ENCODE measurements at places on chromosomes 3 and 15.

DNA sequence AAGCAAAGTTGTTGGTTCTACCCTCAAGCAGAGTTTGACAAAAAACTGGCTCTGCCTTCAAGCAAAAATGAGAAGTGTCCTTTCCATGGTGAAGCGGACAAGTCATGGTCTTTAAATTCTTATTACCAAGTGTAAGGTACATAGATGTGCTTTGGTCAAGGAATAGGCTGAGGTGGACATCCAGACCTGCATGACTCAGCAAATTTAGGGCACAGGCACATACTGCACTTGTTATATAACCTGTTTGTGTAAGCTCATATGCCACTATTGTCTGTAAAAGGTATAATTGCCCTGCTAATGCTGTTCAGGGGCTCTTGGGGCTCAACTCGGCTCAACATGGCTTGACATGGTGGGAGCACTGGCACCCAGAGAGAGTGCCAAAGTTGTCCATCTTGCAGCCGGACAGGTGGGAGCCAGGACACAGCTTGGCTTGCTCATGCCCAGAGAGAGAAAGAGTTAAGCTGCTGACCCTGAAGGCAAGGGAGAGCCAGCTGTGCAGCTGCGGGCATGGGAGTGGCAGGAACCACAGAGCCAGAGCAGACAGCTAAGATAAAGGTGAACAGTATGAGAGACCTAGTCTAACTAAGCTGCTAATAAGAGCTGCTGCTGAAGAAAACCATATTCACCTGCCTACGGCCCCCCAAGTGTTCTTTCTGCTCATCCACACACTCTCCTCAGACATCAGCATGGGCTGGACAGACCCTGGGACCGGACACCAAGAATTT is 17.7 kb downstream of the MCCC1 start:
- DNase-seq, result no peak

DNA sequence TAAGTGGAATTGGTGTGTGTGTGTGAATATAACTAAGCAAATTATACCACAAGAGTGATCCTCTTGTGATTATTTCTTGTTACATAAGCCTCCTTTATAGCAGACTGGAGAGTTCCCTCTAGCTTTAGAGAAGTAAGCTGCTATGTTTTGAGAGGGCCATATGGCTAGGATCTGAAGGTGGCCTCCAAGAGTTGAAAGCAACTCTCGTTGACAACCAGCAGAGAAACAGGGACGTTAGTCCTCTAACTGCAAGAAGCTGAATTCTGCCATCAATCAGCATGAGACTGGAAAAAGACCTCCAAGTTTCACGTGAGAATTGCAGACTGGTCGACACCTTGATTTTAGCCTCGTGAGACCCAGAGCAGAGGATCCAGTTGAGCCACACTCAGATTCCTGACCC is 278.5 kb upstream of the ZNF717 start:
- DNase-seq, result no peak

GRCh38 chr3:185935465-185936272 is 2.1 kb downstream of the TRA2B start:
- no peak for DNase-seq

DNA sequence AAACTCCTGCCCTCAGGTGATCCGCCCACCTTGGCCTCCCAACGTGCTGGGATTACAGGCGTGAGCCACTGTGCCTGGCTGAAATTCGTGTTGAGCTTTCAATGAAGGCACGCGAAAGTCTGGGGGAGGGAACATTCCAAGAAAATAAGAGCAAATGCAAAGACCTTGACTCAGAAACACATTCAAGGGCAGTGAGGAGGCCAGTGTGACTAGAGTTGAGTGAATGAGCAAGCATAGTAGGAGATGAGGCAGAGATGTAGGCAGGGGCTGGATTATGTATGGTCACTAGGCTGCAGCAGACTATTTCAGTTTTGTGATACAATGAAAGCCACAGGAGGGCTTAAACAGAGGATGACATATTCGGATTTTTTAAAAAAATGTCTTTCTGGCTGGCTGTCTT is 67.0 kb downstream of the SCN11A start:
- DNase-seq, result no peak

DNA sequence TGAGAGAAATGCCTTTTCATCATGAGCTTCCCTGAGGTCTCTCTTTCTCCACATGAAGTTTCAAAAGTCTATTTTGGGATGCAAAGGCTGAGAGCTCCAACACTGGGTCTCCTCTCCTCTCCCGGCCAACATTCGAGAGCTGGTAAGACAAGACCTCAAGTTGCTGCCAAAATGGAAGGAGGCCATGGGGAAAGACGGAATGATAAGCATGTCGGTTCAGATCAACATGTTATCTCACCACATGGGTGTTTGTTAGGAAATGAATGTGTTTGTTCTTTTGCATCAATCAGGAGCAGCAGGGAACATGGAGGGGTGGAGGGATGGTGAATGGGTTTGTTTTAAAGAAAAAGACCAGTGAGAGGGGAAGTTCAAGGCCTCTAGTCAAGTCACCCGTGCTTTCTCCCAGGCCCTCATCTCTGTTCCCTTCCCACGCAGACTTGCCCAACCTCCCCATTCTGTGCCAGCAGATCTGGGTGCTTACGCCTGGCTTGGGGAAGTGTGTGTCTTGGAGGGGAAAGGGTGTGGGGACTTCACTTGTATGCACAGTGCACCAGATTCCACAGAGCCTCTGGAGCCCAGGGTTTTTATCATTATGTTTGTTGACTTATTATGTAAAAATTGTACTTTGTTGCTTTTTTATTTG is 23.5 kb upstream of the ATP10A start:
- DNase-seq, result no peak

- DNase-seq, result peak; percentile 92
Observed at GRCh38 chr15:94174399-94174802, 57.0 kb upstream of the MCTP2 start.

GRCh38 chr15:55088207-55088606 is 108.5 kb downstream of the RSL24D1 start:
- no peak for DNase-seq

DNA sequence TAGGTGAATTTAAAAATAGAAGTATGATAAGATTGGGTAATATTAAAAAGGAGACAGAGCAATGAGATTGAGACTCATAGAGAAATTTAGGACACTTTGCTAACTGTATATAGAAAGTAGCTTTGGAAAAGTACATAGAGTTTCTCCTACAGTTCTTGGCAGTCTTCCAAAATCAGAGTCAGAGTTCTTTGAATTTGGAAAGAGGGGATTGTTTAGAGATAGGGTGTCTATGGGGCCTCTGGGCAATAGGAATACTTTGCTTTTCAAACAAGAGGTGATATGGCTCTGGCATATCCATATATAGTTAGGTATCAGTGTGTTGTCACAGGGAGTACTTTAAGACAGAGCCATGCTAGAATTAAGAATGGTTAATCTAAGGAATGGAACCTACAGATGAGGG is 477.1 kb upstream of the KCNMB2 start:
- DNase-seq, result no peak

- peak; percentile 75 for DNase-seq
Observed at GRCh38 chr3:12644331-12644937, 19.5 kb downstream of the RAF1 start.

DNA sequence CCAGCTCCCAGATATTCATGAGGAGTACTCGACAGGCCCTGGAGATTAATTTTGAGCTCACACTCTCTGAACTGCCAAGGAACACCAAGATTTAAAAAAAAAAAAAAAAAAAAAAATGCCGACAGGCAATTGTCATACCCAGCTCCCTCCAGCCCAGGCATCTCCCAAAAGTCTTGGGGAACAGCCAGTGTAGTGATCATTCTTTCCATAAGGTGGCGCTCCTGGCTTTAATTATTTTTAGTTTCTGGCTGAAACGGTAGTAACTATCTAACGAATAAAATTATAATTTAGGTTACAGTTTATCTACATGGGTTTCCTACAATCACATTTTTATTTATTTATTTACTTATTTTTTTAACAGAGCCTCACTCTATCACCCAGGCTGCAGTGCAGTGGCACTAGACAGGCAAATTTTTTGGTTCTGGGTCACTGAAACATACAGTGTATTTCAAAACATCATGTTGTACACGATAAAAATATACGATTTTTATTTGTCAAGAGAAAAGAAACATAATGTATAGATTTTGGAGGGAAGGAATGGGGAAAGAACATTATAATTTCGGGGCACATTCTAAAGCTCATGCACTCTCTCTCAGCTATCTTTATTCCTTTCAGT is 157.3 kb downstream of the ADAMTS9 start:
- DNase-seq, result peak; percentile 68

- DNase-seq, result peak; percentile 12
Observed at GRCh38 chr3:41198526-41198925, 779 bp upstream of the CTNNB1 start.

DNA sequence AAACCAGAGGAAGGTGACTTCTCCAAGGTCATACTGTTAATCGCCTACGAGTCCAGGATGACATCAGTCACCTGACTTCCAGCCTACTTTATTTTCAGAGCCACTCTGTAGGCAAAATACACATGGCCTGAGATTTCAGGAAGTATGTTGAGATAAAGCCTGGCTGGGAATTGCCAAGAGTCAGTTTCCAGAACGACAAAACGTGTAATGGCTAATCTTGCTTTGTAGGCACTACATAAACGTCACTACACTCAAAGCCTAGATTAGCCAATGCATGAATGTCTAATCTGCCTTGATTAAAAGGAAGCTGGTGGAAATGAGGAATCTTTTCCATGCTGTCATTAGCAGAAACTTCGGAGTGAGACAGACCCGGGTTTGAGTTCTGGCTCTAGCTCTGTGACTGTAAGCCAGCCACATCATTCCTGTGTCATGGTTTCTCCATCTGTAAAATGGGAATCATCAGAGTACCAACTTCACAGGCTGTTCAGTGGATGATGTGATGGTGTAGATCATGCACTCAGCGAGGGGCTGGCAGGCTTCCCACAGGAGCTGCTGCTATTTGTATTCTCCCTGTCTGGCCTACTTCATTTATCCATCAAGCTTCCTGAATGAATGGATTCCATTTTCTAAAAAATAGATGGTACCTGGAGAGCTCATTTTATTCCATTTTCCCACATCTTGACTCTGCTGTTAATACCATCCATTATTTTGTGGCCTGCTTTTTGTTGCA is 241.9 kb downstream of the XXYLT1 start:
- no peak for DNase-seq

GRCh38 chr15:47862402-47862801 is 145.1 kb downstream of the SEMA6D start:
- no peak for DNase-seq

DNA sequence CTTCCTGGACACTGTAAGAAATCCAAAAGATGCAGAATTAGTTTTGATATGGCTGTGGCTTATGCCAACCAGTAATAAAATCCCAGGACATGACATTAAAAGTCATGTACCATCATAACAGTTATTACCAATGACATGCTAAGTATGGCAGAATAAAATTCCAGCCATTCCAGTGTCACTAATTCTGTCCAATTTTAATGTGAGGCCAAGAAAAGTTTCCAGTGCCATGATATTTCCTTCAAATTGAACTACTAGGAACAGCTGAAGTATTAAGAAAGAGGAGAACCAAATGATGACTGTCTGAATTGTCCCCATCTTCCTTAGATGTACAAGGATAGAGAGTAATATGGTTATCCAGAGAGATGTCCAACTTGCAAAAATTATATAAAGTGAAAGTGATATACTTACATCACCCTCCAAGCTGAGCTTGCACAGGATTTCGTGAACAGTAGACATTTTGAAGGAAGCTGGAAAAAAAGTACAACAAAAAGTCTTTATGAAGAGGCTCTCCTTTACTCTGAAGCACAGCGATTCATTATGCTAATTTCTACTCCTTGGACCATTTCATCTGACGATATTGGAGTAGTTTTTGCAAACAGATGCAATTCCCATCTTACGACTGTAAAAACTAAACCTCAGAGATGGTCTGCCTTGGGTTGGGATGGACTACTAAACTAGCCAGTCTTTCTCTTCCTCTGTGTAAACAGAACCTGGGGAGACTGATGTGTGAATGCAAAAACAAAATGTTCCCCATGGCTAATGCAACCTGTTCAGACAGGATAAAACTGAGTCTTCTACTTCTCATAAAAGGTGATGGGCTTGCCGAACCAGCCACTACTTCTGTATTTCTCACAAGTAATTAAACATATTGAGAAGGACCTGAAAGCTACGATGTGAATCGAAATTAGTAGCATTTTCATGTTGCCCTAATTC is 11.9 kb downstream of the ANXA2 start:
- DNase-seq, result peak; percentile 24

- DNase-seq, result no peak
Observed at GRCh38 chr3:189688262-189688661, 57.1 kb downstream of the TP63 start.
